ENCODE measurements at places on chromosomes 7 and 10.

GRCh38 chr7:54709283-54709682 is 49.7 kb downstream of the SEC61G start:
- no peak for DNase-seq

- DNase-seq, result no peak
These were observed 165.3 kb downstream of the TRIL start for GRCh38 chr7:28792858-28793257.

GRCh38 chr7:17706734-17707133 is 233.6 kb downstream of the SNX13 start:
- no peak for DNase-seq

DNA sequence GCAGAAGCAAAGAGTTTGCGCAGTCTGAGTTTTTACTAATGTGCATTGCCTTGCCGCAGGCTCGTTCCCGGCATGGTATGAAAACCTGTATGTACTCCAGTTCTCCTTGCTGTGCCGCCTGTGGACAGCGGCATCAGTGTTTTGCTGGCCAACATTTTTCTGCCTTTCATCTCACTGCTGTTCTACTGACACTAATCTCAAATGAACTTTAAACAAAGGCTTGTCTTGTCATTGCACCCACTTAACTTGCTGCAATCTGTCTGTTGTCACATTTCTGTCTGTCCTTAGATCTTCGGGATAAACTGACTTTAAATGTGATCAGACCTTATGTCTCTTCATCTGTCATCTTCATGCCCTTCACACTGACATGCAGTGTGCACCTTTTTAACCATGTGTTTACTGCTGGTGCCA is 71.7 kb upstream of the ZNRF2 start:
- DNase-seq, result no peak

- DNase-seq, result no peak
These were observed 20.4 kb upstream of the EIF4H start for GRCh38 chr7:74153736-74154135.

DNA sequence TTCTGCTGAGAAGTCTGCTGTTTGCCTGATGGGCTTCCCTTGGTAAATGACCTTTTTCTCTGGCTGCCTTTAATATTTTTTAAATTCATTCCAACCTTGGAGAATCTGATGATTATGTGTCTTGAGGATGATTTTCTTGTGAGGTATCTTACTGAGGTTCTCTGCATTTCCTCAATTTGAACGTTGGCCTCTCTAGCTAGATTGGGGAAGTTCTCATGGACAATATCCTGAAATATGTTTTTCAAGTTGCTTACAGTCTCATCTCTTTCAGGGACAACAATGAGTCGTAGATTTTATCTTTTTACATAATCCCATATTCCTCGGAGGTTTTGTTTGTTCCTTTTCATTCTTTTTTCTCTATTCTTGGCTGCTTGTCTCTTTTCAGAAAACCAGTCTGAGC is 208.4 kb downstream of the KIF20B start:
- no peak for DNase-seq

- no peak for DNase-seq
These were observed 93.4 kb downstream of the NSUN6 start for GRCh38 chr10:18557960-18558359.

- no peak for DNase-seq
These were observed 210.3 kb downstream of the DNAJB6 start for GRCh38 chr7:157547102-157547501.

DNA sequence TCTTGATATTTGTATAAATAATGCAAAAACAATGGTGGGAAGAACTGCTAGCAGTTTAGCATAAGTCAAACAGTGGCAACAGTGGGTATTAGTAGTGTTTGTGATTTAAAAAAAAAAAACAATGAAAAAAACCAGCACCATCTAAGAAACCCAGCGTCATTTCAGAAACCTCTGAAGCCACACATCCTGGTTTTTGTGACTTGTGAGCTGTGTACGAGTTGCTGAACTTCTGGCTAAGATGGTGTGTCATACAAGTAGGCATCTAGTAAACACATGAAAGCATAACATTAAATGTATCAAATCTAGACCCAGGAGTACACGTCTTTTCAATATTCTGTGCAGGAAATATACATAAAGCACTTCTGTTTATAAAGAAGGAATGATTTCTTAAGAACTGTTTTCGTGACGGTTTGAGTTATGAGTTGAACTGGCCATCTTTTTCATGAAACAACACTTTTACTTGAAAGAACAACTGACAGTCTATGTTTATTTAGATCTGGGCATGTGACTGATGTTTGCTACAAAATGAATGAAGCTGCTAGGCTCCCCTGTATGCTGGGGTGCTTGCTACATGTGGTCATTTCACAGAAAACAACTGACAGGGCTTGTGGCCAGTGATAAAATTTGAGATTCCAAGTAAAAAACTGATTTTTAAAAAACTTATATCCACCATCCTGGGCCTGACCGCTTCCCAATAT is 143.5 kb downstream of the PIP4K2A start:
- DNase-seq, result no peak

- no peak for DNase-seq
These were observed 33.6 kb upstream of the AGR3 start for GRCh38 chr7:16915405-16915804.

DNA sequence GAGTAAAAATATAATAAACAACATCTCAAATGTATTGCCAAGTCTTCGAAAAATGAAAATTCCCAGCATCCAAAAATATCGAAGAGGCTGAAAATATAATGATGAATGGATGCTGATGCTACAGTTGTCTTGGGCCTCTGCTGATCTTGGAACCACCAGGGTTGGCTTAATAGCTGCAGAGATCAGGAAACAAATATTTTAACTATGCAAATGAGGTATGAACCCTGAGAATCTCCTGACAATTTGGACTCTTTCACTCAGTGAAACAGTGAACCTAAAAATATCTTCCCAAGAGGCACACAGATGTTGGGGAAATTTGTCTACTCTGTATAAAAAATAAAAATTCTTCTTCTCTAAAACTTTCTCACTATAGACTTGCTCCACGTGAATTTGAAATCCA is 97.7 kb upstream of the EGFR start:
- DNase-seq, result no peak

- no peak for DNase-seq
These were observed 11.0 kb downstream of the ARPC1B start for GRCh38 chr7:99385564-99385963.

GRCh38 chr10:54487743-54488142 is 313.3 kb downstream of the PCDH15 start:
- DNase-seq, result no peak

DNA sequence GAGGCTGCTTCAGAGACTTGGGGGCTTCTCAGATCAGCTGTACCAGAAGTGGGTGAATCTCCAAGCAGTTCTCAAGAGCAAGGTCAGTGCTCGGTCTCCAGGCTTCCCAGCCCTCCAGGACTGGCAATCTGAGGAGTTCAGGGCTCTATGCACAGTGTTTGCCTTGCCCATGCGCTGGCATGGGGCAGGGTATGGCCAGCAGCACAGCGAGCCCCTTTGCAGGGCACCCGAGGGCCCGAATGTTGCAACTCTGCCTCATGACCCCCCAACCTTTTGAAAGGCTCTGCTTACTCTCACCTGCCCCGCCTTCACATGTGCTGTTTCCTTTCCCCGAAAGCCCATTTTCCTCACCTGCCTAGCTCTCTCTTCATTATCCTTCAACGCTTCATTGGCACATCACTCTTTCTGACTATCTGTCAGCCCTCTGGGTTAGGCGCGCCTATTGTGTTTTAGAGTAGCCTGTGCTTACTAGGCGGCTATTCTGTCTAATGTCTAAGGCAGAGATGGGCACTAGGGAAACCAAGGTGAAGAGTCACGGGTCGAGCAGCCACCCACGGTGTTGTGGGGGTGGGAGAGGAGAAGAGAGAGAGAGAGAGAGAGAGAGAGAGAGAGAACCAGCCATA is 83.6 kb downstream of the WDFY4 start:
- DNase-seq, result no peak

- no peak for DNase-seq
These were observed 259.4 kb downstream of the CAMK1D start for GRCh38 chr10:12608761-12609160.

GRCh38 chr7:16647435-16647960 is 1.5 kb downstream of the BZW2 start:
- DNase-seq, result no peak

DNA sequence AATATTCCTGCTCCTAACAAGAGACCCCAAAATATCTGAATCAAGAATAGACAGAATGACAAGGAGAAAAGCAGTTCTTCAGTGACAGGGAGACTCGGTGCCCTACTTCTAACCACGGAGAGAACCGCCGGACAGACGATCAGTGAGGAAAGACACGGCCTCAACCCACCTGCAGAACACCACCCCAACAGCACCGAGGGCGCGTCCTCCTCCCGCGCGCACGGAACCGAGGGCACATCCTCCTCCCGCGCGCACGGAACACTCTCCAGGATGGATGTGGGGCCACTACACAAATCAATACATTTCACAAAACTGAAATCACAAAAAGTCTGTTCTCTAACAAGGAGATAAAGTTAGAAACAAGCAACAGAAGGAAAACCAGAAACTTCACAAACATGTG is 9.7 kb upstream of the ADAM8 start:
- DNase-seq, result no peak

GRCh38 chr7:47763063-47763974 is 181.4 kb upstream of the TNS3 start:
- DNase-seq, result no peak

DNA sequence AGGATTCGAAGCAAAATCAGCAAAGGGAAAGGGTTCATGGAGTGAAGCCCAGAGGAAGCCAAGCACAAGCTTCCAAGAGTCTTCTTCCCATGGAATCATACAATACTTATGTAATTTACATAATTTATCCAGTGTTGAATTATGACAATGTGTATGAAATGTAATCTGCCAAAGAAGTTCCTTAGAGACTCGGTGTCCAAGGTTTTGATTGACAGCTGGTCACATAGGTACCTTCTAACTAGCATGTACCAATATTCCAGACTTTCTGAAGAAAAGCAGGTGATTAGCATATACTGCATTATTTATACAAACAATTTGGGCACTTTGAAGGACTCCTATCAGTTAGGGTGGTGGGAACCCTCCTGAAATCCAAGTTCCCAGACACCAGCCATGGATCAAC is 35.3 kb downstream of the ANKIB1 start:
- DNase-seq, result no peak

GRCh38 chr10:12631787-12632562 is 282.6 kb downstream of the CAMK1D start:
- no peak for DNase-seq

DNA sequence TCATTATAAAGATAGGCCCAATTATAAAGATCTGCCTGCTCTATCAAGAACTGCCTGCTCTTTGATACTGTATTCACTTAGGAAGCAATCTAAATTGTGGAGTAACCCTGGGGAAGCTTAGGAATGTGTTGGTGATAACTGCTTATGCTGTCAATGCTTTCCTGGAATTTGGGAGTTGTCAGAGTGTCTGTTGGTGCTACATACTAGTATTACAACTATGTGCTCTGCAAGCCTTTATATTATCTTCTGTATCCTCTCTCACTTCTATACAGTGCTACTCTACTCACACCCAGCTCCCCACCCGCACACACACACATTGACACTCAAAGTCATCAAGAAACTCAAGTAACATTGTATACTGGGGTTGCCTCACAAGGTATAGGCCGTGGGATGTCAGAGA is 6.1 kb downstream of the ZNF277 start:
- DNase-seq, result no peak

DNA sequence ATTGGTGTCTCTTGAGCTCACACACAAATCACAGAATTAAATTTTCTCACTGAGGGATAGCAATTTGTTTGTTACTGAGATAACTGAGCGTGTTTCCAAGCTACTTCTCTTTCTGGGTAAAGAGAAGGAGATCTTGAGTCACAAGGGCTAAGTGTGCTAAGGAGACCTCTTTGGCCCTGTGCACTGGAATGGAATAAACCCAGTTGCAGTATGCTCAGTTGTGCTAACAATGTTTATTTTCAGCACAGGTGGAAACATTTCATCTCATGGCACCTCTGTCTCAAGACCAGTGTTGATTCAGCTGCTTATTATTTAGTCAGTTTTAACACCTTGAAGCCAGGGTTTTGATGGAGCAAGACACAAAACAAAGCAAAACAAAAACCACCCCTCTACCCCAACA is 22.5 kb upstream of the UBE2H start:
- no peak for DNase-seq

DNA sequence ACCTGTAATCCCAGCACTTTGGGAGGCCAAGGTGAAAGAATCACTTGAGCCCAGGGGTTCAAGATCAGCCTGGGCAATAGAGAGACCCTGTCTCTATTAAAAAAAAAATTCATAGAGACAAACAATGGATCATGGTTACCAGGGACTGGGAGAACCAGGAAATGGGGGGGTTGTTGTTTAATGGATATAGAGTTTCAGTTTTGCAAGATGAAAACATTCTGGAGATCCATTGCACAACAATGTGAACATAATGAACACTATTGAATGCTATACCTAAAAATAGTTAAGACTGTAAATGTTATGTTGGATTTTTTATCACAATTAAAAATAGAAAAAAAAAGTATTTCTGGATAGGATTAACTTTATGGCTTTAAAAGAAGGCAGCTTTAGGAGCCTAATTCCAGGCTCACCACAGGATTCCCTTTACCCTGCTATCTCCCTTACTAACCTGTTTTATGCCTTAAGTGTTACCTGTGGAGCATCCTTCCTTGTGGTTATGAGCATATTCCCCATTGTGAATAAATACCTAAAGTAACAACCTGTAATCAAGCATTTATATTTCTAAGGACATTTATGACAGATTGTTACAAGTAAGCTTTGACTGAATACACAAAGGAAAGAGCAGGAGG is 45.1 kb upstream of the SGCE start:
- DNase-seq, result no peak

GRCh38 chr7:51019891-51020870 is 237.5 kb upstream of the GRB10 start:
- DNase-seq, result no peak

DNA sequence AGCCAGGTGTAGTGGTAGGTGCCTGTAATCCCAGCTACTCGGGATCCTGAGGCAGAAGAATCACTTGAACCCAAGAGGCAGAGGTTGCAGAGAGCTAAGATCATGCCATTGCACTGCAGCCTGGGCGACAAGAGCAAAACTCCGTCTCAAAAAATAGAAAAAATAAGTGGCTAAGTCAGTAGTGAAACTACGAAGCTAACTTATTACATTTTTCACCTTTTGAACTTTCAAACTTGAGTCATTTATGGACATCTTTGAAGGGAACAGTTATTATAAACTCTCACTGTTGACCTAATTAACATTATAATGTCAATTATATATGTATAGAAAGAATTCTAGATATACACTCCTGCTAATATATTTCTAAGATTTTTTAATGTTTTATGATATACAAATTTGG is 541.5 kb upstream of the C7orf33 start:
- no peak for DNase-seq

DNA sequence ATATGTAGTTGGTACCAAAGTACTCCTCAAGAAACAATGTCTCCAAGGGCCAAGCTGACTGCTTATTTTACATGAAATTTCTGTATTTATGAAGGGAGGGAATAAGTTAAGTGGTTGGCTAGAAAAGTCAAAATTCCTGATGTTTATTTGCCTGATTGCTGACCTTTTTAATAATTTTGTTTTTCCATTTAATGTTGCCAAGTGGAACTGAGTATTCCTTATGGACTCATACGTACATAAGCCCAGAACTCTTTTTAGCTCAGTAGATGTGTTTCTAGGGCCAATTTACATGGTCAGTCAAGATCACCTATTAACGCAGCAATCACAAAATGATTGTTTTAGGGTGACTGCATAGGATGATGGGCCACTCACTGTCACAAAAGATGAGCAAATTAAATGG is 78.3 kb upstream of the FZD8 start:
- DNase-seq, result no peak
